ENCODE measurements at places on chromosomes 7 and 10. TPM values are rescaled to one million over a fixed set of nuclear protein-coding genes. Genes with fewer than 3 reads are reported as not detected.

PNLIPRP3 gene
- not detected for total RNA-seq

LAMB1 gene
- total RNA-seq = 74.3 TPM

GRCh38 chr10:20990604-20991003, 93.5 kb upstream of the NEBL start:
- peak; percentile 82 for DNase-seq

- DNase-seq = no peak
Observed at GRCh38 chr7:25180592-25180923, 47.7 kb downstream of the NPVF start.

DNA sequence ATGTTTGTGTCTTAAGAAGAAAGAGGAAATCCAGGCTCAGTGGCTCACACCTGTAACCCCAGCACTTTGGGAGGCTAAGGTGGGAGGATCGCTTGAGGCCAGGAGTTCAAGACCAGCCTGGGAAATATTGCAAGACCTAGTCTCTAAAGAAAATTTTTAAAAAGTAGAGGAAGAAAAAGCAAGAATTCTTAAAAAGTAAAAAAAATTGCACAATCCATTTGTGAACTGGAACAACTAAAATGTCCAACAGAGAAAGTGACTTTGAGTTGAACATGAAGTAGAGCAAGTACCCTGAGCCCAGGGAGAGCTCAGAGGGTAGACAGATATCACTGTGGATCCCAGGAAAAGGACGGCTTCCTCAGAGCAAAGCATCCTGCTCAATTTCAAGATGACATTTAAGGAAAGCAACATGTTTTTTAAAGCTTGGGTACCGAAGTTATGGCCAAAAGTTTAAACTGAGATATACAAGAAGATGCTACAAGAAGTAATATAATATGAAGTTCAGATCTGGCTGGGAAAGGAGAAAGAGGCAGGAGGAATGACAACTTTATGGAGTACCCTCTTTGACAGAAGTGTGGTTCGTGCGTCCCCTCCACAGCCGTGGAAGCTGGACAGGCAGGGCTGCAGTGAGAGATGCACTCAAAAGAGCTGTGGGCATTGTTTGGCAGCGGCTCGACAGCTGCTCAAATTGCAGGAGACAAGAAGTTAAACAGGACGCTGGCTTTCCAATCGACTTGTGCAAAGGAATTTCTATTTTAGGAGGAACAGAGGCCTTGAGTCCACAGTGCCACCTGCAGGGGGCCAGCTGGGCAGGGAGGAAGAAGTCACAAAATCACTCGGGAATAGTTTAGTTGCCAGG, 201.3 kb downstream of the JCAD start:
- DNase-seq = peak; percentile 81

DNA sequence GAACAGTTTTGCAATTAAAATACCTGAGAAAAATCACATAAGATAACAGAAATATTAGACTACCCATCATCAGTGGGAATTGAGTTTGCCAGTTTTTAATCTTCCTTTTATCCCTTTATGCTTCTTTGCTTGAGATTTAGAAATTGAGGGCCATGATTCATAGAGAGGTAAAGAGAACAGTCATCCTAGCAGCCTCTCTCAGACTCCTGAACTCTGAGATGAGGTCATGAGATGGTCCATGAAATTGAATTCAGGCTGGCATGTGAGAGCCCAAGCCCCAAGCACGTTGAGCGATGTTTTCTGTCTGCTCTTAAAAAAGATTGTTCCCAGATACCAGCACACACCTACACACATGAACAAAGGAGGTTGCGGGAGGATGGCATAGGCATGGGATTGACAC, 91.1 kb downstream of the CREB5 start:
- peak; percentile 17 for DNase-seq

DNA sequence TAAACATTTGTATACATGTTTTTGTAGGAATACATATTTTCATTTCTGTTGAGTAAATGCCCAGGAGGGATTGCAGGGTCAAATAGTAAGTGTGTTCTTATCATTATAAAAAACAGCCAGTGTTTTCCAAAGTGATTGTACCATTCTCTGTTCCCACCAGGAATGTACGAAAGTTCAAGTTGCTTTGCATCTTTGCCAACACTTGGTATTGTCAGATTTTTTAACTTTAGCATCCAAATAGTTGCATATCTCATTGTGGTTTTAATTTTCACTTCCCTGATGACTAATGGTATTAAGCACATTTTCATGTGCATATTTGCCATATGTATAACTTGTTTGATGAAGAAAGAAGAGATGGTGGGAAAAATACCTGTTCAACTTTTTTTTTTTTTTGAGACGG, 213.9 kb downstream of the ZNF365 start:
- DNase-seq = peak; percentile 41

DNA sequence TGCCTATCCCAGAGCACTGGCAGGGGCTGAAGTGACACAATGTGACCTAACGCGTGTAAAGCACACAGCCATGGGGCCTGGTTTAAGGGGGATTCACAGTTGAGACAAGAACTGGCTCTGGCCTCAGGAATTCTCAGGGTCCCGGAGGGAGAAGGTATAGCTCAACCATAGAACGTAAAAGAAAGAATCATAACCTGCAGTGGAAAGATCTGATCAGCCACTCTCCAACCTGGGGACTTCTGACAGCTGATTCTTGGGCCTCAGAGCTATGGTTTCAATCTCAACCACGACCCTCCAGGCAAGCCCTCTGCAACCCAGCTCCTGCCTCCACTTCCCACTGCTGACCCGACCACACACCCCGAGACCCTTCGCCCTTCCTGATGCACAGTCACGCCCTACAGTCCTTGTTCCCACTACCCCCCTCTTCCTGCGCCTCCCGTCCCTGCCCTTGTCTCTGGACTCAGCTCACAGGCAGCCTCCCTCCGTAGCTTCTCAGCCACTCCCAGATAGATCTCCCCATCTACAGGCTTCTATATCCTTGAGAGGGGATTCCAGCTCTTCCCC, 245.2 kb downstream of the BUB3 start:
- DNase-seq = no peak

DNA sequence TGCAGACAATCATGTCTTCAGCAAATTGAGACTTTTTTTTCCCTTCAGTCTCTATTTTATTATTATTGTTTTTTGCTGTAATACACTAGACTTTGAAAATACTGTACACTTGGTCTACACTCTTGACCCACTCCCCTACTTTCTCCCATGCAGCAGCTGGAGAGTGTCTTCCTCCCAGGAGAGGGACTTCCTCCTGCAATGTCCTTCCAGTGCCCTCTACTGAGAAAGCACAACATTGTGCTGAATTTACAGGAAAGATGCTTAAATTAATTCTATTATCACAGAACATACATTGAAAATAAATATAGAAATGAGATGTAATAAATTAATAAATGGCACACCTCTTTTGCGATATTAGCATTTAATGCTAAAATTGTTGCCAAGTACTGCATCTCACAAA, 411.3 kb downstream of the CCSER2 start:
- no peak for DNase-seq

DNA sequence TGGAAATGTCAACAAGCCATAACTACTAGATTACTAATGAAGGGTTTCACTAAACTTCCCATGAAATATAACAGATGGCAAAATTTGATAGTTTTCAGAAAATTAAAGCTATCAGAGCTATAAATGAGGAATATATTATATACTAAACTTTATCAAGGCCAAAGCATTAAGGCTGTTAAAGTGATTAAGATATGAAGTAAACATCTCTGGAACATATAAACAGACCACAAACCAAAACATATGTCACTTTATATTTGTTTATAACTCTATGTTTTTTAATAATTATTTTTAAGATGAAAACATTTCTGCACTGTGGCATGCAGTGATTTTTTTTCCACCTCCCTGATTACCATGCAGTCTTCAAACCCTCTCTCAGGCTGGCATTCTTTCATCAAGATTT, 120.2 kb downstream of the REEP3 start:
- no peak for DNase-seq

DNA sequence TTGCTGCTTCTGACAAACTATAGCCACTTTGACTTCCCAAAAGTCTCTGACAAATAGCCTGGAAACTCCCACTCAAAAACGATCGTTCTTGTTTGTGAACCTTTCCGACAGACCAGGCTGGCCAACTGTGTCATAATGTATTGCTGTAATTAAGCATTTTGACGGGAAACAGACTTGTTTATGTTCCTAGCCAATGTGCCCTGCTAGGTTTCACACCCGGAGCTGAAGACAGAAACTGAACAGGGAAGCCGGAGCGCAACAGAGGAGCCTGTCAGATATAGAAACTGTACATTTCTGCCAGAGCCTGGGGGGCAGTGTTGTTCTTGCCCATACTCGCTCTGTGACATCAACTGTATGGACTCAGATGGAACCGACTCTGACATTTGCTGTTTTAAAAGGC, 55.3 kb upstream of the C7orf33 start:
- no peak for DNase-seq

DNA sequence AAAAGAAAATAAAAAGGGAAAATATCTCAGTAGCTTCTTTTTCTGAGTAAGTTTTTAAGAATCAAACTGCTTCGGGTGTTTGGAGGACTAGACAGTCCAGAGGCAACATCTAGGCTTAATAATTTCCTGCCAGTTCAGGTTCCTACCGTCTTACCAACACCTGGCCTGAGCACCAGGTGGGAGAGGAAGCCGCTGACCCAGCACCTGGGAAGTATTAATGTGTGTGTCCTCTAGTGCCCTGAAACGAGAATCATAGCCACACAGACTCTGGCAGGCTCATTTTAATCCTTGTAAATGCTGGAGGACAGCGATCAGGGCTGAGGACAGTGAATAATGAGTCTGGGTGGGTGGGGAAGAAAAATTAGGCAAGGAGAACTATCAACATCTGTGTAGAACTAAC, 137.4 kb downstream of the ZNF438 start:
- no peak for DNase-seq

PRF1 gene
- not detected for total RNA-seq

DNA sequence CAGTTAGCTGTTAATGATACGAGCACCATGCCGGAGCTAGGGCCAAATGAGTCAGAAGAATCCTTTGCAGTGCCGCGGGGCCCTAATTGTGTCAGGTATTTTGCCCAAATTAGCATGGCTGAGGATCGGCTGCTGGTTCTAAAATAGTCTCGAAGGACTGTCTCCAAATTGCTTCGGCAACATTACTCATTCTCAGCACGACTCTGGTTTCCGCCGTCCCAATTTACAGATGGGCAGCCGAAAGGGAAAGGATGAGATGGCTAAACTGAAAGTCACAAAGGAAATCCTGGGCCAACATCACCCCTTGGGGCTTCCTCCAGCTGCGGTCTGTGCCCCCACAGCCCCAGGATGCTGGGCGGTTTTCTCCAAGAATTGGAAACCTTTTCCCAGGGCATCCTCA, 351.4 kb downstream of the PAXIP1 start:
- DNase-seq = no peak

GRCh38 chr10:127525686-127526085, 23.4 kb upstream of the NPS start:
- DNase-seq = no peak

HOXA6 gene
- total RNA-seq = 6.9 TPM

ZNF33B gene
- total RNA-seq = 11.7 TPM

Measured in PC-3 (cell line).